T-helper 9 cell (primary cell): ENCODE measurements at places on chromosomes 12 and 14.
A peak's percentile ranks its signal among the peaks of the same experiment; 100 is the strongest.

DNA sequence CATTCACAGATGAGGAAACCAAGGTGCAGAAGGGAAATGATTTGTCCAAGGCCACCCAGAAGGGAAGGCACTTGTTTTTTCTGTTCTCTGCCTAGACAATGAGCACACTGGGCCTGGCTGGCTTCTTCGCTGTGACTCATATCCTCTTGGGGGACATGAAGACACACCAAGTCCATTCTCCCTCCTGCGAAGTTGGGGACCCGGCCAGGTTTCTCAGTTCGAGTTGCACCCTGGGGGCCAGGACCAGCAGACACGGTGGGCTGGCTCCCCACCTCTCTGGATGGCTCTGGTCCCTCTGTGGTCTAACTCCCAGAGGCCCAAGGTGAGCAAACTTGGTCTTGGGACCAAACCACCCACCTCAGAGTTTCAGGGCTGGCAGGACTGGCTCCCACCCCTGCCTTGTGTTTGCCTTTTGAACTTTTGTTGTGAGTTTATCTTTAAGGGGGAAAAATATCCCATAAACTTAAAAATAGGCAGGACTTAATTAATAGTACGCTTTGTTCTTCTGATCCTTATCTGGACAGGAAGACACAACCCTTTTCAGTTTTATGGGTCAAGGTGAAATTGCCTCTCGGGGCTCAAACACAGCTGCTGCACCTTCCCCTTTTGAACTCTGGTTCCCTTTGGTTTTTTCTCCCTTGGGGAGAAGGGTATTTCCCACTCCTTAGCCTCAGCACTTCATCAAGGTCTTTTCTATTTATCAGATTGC, 9.0 kb upstream of the MLEC start:
- no peak for DNase-seq

- no peak for DNase-seq
These were observed 138.6 kb upstream of the LGR5 start for GRCh38 chr12:71300772-71301675.

DNA sequence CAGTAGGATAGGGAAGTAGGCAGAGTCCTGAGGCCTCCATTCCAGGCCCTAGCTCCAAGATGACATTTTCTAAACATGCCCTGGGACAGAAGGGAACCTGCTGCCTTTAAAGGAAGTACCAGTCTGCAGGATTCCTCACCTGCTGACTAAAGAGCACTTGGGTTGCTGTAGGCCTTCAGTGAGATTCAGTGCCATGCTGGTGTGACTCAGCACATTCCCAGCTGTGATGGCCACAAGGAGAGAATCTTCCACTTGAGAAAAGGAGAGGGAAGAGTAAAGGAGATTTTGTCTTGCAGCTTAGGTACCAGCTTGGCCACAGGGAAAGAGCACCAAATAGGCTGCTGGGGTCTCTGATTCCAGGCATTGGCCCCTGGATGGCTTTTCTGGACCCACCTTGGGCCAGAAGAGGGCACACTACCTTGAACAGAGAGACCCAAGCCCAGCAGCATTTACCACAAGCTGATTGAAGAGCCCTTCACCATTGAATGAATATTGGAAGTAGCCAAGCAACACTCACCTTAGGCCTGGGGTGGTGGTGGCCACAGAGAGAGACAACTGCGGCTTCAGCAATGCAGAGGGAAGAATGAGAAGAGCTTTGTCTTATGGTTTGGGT, 498.3 kb downstream of the KCNH5 start:
- no peak for DNase-seq

DNA sequence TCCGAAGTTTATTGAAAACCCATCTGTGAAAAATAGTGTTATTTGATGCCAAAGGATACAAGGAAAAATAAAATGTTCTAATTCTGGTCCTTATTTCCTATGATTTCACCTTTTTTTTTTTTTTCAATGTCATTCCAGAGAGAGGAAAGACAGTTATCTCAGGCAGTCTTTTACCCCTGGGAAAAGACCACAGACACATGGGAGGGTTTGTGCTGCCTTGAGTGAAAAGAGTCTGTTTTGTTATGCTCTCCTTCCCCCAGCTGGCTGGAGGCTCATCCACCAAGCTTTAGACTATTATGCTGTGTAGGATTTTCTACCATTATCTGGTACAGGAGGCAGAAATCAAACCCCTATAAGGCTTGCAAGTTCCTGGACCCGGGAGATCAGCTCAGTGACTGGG, 151.8 kb downstream of the CRADD start:
- no peak for DNase-seq

DNA sequence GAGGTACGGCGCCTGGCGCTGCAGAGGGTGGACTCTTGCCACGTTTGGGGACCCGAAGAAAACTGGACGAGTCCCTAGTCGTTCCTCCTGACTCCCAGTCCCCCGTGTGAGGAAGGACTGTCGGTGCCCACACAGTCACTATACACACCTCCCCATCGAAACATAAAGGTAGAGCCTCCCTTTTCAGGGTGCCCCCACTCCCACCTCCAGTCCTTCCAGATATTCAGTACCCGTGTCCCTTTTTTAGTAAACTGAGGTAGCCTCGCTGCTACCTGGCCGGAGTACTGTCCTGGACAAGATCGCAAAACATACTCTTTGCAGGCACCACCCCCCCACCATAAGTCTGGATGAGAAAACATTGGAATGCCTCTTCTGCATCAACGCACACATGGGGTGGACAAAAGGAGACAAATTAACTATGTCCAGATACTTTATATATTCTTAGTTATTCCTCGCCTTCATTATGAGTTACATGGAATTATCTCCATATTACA, 610 bp upstream of the KMT2D start:
- DNase-seq, result no peak

DNA sequence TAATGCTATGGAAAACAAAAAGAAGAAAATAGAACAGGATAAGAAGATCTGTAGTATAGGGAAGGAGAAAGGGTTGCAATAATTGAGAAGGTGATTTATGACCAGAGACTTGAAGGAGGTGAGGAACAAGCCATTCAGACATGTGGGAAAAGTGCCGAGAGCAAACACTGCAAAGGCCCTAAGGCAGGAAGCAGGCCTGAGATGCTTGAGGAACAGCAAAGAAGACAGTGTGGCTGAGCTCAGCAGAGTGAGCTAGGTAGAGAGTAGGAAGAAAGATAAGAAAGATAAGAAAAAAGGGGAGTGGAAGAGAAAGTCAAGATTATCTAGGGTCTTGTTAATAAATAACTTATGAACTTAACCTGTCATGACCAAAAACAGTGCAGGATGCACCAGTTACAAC, 671.8 kb downstream of the RPS29 start:
- no peak for DNase-seq

DNA sequence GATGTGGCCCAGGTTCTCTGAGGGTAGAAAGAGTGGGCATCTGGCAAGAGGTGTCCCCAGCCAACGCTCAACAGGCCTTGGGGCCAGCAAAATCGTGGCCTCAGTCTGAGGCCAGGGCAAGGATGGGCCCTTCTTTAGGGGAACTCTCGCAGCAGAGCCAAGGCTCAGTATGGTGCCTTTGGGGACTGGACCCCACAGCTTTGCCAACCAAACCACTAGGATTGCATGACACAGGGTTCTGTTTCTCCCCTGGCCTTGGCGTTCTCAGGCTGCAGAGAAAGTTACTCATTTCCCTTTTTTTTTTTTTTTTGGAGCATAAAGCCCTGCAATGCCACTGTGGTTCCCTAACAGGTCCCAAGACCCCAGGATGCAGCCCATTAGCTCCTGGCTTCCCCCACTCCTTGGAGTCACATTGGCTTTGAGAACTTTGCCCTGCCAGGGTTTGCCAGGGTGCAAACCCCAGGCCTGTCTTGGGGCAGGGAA, 100.6 kb downstream of the LGMN start:
- DNase-seq, result no peak

DNA sequence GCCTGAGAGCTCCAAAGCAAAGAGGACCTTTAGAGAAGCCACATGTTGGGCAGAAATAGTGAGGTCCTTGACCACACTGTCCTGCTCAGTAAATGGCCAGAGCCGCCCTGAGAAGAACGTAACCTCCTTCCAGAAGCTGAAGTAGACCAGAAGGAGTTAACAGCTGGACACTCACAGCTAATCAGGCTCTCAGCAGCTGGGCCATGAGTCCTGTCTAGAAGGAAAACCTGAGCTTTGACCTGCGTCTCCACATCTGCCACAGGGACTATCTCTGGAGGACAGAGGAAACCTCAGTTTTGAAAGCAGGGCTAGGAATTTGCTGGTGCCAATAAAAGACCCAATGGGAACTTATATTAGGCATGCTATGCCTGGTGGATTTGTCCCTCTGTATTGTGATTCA, 12.3 kb upstream of the DHRS4 start:
- DNase-seq, result no peak

DNA sequence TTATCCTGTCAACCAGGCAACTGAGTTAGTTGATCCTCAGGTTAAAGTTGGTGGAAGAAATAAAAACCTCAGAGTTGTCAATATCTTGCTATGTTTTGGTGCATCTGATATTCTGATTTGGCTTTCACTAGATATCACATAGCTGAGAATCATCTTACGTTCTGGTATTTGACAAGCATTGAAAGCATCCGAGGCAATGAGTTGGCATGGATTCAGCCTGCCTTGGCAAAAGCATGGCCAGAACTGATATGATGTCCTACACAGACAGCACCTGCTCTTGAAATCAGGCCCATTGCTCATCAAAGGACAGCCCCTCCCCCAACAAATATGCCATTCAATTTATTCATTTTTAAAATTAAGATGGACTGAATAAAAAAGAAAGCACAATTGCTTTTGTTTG, 320.7 kb upstream of the ATP2B1 start:
- DNase-seq, result no peak

DNA sequence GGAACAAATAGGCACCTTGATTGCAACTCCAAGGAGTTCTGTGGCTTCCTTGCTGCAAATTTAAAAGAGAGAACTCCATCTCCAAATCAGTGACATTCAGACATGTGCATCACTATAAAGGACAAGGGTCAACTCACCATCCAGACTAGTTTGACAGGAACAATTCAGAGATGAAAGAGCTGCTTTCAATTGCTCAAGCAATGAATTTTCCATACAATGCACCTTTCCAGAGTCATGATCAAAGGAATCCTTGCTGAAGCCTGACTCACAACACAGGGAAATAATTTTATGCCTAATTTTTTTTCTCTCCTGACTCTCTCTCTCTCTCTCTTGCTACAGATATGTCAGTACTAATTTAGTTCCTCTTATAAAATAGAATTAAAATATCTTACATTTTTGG, 380.5 kb upstream of the GARIN6 start:
- DNase-seq, result no peak

DNA sequence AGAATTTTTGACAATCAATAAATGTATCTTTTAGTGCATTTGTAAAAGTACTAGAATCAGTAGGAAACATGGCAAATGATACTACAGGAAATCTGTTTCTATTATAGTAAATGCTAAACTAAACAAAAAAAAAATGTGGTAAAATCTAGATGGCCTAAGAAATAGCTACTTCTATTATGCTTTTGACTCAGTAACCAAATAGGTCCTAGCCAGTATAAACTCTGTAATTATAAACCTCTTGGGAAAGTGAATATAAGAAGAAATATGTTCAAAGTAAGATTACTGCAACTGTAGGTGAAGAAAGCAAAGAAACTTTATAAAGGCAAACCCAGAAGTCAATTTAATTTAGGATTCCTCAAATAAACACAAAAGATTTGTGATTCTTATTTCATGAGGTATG, 581.2 kb downstream of the LRFN5 start:
- DNase-seq, result no peak

DNA sequence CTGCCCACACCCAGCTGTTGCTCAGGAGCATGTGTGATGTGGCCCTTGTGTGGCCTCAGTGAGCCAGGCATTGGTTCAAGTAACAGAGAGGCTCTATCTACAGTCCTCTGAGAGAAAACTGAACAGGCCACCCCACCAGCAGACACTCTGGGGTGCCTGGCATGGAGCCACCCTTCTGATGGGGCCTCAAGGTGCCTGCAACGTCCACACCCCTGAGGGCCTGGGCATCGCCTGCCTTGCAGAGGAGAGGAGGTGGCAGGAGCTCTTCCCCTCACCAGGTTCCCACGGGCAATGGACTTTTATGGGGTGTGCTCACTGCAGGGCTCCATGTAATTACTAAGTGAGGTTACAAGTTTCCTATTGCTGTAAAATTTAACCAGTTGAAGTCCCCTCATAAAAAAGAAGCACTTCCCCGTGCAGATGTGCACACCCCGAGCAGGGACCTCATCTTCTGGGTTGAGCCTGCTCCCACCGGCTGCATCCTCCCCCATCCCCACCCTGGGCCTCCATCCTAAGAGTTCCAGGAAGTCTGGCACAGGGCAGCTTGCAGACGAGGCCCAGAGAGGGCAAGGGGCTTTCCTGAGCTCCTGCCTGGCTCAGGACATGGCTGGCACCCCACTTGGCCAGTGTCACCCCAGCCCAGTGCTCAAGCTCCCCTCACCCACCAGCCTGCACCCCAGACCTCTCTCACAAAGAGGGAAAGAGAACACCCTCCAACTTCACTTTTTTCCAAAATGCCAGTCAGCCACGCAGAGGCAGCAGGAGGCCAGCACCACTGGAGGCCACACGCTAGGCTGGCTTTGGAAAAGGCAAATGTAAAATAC, 270.4 kb upstream of the RTL1 start:
- no peak for DNase-seq

- no peak for DNase-seq
These were observed 21.6 kb upstream of the CDK2AP1 start for GRCh38 chr12:123293178-123293760.

DNA sequence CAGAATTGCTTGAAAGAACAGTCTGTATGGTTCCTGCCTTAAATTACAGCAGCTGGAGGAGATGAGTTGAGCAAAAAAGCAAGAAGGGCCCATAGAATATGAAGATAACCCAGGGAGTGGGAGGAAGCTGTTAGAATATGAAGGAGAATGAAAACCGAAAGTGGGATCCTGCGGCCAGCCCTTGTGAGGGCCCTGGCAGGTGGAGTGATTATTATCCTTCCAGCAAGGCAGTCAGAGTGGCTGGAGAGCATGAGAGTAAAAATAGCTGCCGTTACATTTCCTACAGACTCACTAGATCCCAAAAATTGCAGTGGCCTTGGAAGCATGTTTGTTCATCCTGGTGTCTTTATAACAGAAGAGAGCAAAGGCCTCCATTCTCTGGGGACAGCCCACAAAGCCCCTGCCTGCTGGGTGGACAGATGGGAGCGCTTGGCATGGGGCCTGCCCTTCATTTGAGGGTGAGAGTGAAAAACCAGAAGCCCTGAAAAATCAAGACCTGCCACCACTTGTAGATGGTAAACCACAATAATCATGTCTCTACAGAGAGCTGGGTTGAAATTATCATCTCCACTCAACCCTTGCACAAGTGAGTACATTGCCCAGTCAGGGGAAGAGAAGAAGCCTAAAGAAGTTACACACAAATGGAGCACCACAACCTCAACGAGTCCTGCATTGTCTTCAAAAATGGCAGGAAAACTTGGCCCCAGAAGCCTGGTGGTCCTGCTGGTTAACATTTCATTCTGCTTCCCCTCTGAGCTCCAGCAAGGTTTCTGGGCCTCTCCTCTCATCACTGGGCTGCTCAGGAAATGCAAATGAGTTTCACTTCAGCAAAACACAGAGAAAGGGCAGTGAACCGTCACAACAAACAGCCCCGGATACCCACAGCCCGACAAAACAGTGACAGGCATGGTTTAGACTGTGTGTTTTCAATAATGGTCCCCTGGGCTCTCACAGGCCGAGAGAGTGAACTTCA, 20.5 kb downstream of the ZDHHC22 start:
- DNase-seq, result peak; percentile 33
